ENCODE measurements at places on chromosomes 6 and 20.

DNA sequence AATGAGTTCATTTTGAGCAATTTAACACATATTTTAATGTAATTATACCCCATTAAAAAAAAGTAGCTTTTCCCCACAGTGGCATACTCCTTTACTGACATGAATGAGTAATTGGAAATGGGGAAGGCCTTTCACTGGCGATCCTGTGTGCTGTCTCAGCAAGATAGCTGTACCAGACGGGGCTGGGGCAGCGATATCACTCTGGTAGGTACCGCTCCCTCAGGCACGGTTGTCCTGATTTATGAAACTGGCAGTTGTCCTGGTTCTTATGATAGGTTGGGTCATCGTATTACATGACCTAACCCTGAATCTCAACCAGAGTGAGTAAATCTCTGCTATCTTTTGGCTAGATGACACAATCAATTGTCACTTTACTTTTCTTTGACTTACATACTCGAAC is 355.0 kb upstream of the MAP3K7 start:
- no peak for DNase-seq

DNA sequence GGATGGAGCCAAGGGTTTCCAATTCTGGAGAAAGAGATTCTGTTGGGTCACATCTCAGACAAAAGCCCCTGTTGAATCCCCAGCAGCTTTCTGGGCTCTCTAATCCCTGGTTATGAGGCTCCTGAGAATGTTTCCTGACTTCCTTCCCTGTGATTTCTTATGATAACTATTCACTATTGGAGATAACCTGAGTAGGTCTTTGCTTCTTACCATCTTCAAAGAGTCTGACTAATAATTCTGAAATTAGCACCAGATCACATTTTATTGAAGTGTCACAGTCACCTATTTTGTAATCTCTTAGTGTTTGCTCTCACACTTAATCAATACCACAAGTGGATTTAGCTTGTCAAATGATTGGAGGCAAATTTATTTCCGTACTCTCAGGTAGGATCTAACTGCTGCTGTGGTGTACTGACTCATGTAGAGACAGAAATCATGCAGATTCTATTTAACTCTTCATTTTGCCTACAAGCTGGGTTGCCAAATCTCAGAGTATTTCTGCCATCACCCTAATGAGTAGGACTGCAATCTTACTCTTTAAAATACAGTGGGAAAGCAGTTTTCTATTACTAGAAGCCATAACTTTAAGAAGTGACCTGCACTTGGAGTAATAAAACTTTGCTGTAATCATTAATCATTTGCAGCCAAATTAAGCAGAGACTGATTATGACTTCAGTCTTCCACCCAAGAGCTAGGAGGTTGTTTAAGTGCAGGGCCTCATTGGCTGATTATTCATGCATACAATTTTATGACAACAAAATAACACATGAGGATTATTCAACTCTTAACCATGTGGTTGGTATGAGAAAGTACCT is 422.1 kb downstream of the EPM2A start:
- no peak for DNase-seq

DNA sequence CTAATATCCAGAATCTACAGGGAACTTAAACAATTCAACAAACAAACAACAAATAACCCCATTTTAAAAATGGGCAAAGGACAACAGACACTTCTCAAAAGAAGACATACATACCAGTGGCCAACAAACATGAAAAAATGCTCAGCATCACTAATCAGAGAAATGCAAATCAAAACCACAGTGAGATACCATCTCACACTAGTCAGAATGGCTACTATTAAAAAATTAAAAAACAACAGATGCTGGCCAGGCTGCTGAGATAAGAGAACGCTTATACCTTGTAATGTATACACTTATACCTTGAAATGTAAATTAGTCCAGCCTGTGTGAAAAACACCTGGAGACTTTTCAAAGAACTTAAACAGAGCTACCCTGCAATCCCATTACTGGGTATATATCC is 166.8 kb downstream of the IBTK start:
- DNase-seq: no peak

DNA sequence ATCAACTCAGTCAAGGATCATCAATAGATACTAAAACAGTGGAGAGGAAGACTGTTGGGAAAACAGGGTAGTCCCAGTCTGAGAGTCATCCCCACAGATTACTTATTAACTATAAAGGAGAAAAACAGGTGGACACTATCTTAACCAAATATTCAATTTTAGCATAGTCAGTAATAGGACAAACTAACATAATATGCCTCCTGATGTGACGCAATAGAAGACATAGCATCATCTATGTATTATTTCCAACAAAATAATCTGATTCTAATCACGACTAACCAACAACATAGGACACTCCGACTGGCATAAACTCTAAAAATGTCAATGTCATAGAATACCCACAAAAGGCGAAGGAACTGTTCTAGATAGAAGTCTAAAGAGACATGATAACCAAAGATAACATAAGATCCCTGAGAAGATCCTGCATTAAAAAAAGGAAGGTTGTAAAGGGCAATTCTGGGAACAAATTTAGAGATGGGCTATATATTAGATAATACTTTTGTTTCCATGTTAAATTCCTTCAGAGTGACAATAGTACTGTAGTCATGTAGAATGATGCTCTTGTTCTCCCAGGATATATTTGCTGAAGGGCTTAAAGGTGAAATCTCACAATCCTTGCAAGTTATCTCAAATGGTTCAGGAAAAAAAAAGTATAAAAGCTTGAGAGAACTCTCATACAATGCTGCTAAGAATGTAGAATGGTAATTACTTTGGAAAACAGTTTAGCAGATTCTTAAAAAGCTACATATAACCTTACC is 28.9 kb downstream of the ILRUN start:
- no peak for DNase-seq

DNA sequence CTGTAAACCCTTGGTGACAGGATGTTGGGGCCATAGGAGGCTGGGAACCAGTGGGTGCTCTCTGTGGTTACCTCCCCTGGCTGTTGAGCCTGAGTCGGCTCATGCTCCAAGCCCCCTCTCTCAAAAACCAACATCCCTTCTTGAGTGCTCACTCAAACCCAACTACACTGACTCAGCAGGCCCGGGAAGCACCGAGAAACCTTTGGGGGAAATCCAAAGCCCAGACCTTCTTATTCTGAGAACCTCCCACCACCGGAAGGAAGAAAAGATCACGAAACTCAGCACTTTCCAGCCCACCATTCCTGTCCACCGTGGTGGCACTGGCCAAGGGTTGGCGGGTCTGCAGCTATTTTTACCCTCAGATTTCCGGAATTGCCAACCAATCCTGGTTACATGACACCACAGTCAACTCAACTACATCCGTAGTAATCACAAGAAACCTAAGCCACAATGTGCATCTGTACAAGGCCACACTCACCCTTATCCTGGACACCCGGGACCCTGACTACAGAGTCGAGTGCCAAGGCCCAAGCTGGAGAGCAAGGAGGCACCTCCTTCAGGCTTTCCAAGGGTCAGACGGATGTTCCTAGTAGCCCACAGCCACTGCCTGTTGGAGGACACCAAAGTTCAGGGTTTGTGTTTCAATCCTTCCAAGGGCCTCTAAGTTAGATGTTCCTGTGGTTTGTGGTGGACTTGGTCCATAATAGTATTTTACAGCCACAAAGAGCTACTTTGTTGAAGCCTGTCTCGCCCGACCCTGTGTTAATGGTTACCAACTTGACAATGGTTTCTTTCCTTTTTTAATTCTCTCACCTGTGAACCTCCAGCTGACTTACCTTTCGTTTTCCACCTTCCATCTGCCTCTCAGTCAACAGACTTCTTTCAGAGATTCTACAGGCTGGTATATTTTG is 317.0 kb downstream of the CDC5L start:
- DNase-seq: no peak

DNA sequence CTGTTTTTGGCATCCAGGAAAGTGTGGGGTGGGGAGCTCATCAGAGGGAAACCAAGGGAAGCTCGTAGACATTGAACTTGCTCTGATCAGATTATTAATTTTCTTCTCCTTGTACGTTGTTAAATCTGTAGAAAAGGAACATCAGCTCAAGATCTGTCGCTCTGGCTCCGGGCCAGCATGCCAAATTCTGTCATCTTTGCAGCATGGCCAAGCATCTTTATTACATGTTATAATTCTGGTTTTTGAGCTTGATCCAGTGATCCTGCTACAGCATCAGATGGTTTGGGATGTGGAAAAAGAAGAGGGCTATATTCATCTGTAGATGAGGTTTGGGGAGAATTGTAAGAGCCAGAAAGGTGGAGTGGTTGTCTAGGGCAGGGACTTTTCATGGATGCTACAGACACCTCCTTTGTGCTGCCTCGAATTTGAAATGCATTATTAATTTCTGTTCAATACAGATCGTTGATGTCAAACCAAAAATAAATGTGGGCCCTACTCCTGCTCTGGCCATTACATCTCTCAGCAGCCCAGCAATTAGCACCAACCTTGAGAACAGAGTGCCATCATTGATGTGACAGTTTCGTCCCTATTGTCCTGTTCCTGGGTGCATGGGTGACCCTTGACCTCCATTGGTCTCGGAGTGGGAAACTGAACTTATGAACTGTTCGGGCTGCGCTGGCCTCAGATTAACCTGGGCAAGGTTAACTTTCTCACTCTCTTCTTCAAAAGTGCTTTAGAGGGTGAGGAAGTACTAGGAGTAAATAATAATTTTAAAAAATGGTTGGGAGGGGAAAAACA is 250.8 kb downstream of the SOX4 start:
- no peak for DNase-seq

DNA sequence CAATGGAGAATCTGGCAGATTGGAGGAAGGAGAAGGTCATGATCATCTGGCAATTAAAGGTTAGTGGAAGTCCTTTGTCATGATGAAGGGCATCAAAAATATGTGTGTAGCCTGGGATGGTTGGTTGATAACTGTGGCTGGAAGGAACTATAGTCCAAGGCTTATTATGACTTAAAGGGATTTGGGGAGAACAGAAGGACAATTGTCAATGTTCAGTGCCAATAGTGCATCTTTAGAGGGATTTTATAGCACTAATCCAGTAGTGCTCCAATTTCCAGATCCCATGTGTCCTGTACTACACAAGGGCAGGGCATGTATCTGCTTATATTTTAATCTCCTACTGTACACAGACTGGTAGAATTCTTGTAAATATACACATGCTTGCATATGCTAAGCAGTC is 5.0 kb upstream of the ZBTB24 start:
- no peak for DNase-seq
